Jurkat, Clone E6-1 (cell line): ENCODE measurements at places on chromosomes 7 and 10.

GRCh38 chr7:134757938-134758337 lies 21.5 kb upstream of the CALD1 start:
- DNase-seq: no peak

DNA sequence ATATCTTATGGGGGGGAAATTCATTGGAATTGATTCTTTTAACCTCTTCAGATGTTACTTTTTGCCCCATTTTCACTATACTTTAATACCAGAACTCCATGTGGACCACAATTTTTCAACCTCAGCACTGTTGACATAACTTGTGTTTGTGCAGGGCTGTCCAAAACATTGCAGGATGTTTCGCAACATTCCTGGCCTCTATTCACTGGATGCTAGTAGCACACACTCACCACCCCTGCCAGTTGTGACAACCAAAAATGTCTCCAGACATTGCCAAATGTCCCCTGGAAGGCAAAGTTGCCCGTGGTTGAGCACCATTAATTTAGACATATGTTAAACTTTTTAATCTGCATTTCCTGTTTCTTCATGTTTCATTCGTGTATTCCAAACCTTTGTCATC lies 234.7 kb downstream of the GFRA1 start:
- no peak for DNase-seq

- no peak for DNase-seq
Measured at GRCh38 chr10:27065084-27065483, 35.2 kb downstream of the ANKRD26 start.

GRCh38 chr7:81207801-81208200 lies 288.9 kb upstream of the SEMA3C start:
- DNase-seq: no peak

DNA sequence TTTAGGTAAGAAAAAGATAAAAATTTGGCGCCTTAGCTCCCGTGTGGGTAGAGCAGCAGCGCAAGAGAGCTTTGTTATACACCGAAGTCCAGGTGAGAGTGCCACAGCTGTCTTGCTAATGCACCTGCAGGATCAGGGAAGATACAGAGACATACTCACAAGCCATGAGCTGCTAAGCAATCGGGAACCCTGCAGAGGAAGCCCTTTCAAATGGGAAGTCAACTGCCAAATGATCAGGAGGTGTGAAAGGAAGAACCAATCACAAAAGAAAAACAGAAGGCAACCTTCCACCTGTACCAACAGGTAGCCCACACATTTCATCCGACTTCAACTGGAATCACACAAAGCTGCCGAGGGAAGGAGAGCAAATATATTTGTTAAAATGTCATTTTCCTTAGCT lies 610.5 kb upstream of the PFKP start:
- no peak for DNase-seq

GRCh38 chr10:11161096-11161495 lies 143.4 kb downstream of the CELF2 start:
- no peak for DNase-seq

DNA sequence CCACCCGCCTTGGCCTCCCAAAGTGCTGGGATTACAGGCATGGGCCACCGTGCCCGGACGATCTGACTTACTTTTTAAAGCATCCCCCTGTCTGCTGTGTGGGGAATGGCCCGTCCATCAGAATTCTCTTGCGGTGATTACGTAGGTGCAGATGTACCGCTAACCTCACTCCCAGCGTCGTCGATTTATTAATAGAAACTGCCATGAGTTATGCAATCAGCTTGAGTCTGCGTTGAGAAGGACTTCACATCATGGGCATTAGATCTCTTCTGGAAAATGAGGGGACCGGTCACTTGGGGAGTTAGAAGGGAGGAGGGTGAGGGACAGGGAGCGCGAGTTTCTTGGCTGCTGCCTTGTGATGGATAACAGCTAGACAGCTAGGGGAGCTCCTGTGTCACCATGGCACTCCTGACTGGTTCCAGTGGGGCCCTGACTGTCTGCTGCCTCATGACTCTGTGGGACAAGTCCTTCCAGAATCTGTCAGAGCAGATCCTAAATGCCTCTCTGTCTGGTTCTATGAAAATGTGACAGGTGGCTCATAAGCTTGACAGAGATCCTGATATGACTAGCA lies 35.2 kb downstream of the POR start:
- DNase-seq: no peak

DNA sequence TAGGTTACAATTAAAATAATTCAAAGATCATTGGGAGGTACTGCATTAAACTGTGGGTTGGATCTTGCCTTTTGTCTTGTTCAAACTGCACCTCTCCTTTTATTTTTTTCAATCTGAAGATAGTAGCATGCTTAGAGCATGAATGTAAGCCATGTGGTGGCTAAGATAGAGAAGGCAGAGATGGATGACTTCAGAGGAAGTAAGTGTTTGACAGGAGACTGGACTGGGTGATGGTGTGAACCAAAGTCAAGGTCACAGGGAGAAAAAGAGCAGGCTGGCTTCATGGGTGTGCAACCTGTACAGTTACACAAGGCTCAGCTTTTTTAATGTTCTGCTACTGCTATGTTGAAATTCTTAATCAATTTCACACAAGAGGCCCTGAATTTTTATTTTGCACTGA lies 85.6 kb downstream of the ZEB1 start:
- DNase-seq: peak; percentile 8

- no peak for DNase-seq
Measured at GRCh38 chr7:127844165-127844564, 187.1 kb downstream of the LRRC4 start.

- no peak for DNase-seq
Measured at GRCh38 chr10:118041316-118041715, 5.4 kb downstream of the RAB11FIP2 start.

- DNase-seq: no peak
Measured at GRCh38 chr10:8544057-8544380, 489.5 kb downstream of the GATA3 start.

DNA sequence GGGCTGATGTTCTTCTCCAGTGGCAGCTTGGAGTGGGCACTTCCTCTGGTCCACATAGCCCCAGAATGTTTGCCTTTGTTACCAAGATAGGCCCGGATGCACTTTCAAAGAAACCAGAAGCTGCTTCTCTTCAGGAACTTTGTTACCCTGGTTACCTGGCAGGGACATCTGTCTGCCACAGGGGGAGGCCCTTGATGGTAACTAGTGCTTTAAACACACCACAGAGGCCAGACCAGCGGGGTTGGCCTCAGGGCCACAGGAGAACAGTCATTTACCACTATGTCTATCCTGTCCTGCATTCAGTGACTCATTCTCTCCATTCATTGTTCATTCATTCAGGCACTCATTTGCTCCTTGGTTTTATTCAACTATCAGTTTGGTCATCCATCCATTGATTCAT lies 11.9 kb upstream of the PLEKHA1 start:
- no peak for DNase-seq

DNA sequence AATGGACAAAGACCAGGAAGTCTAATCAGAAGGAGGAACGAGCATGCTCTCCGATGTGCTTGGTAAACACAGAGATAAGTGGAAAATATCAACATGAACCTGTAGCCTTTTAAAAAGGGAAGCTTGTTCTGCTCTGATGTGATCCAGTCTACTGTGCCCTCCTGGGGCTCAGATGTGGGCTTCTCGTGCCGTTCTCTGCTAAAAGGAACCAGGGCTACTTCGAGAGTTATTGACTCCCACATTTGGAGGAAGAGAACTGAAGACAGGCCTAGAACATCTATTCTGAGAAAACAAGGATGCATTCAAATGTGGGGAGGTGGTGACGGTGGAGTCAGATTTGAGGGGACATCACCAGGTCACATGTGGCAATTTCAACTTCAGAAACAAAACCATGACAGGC lies 325.4 kb downstream of the GLRX3 start:
- no peak for DNase-seq

GRCh38 chr10:28984431-28984830 lies 304.4 kb upstream of the LYZL1 start:
- no peak for DNase-seq

DNA sequence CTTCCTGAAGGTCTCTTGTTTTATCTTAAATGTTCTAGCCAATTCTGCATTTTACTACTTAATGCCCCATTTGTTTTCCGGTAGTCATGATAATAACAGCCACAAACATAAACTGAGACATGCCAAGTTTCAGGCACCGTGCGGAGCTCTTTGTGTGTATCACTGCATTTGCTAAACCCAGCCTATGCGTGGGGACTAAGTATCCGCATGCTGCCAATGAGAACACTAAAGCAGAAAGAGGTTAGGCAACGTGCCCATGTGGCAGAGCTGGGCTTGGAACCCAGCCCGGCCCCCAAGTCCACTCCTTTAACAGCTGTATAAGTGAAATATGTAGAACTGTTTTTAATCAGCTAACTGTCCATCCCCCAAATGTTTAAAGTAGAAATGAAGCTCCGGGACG lies 54.1 kb downstream of the SLIT1 start:
- no peak for DNase-seq

- no peak for DNase-seq
Measured at GRCh38 chr10:78541481-78542140, 507.9 kb downstream of the RPS24 start.

GRCh38 chr10:79360499-79361342 lies 13.5 kb downstream of the PPIF start:
- DNase-seq: no peak

DNA sequence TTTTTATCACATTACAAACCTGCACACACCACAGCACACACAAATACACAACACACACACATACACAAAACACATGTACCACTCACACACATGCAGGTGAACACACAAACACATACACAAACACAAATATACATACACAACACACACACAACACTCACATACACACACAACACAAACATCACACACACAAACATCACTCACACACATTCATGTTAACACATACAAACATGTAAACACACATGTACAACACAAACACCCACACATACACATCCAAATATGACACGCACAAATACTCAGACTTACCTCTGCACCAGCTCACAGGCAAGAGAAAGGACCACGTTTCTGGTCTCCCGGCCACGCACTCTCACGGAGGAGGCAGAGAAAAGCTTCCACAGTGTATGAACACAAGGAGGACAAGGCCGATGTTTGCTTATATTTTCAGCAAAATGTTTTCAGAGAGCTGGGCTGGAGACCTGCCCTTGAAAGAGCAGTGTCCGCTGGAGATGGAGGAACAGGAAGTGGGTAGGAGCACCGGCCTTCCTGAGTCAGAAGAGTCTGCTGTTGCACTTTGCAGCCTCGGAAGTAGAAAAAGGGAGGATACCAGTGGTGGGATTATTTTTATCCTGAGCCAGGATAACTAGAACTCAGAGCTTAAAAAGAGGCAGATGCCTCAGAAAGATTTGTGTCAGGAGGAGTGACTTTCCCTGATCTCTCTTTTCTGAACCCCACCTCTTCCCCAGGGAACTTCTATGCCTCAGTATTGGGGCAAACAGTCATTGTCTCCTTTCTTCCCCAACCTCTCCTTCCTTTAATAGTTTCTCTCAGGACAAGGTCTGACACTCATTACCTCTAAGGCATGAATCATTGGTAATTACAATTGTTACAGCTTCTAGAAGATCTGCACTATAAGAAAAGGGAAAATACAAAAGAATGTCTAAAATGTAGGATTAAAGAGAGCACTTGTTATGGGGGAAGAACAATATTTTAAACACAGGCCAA lies at the start of gene GIMAP6:
Gene GIMAP6, minus strand, starts transcription at position 520 of the 999 bp plus-strand sequence. CDS start 2,243 bp downstream, outside the sequence.
- DNase-seq: peak; percentile 66

DNA sequence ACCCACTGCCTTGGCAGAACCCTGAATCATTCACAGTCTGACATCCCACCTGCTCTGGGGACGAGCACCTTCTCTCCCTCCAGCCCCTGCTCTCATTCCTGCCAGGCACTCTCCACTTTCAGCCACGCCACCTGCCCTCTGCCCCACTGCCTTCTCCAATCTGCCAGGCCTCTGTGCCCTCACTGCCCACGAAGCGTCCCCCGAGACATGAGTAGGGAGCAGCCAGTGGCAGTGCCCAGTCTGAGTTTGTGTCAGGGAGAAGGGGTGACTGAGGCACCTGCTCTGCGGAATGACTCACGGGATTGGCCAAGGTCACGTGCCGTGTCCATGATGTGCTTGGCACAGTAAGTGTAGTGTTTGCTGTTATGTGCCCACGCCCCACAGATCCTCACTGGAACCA lies 215.2 kb upstream of the PPP2R2D start:
- no peak for DNase-seq

DNA sequence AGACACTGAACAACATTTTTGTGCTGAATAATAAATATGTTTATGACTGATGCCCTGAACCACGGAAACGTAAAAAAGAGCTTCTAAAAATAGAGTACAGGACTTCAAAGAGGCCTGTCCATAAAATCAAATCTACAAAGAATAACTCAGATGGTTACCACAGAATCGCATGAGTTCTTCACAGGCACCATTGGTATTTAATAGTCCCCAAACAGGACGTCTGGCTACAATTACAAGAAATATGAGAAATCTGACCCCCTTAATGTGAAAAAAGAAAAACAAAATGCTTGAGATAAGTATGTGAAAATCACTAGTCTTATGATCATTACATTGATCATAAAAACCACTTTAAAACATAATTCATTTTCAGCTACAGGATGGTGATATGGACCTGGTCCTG lies 20.8 kb downstream of the CYTH3 start:
- no peak for DNase-seq

GRCh38 chr10:89683883-89684282 lies 17.5 kb upstream of the KIF20B start:
- DNase-seq: no peak

DNA sequence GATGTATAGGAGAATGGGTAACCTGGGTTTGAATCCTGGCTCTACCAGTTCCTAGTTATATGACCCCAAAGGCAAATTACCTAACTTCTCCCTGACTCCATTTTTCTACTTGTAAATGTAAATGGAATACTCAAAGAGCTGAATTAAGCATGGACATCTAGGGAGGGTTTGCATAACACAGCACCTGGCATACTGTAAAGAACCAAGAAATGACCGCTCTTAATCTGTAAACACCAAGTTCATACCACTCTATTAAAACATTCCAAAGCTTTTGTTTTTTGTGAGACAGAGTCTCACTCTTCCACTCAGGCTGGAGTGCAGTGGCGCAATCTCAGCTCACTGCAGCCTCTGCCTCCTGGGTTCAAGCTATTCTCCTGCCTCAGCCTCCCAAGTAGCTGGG lies 19.6 kb downstream of the MPP7 start:
- no peak for DNase-seq

DNA sequence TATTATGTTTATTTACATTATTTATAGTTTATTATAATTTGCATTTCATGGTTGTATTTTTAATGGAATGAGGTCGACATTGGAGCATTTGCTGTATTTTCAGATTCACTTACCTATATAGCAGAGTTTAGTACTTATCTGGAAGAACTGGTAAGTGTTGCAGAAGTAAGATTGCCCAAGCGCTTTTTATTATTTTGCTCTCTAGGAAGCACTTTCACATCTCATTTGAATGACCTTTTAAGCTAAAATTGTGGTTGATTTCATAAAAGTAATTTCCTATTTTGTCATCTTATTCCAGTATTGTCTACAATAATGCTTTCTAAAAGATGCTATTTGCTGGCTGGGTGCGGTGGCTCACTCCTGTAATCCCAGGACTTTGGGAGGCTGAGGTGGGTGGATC lies 28.6 kb downstream of the SEC61A2 start:
- no peak for DNase-seq
